Naive B cell (primary cell): ENCODE measurements at places on chromosomes 11 and 22. TPM values are rescaled to one million over a fixed set of nuclear protein-coding genes. Genes with fewer than 3 reads are reported as not detected.

YPEL1 gene
- polyA plus RNA-seq: 29.8 TPM

NRGN gene
- polyA plus RNA-seq: 7.6 TPM

LMO1 gene
- not detected for polyA plus RNA-seq

MED19 gene
- 22.7 TPM for polyA plus RNA-seq

OR5A1 gene
- not detected for polyA plus RNA-seq

ZDHHC13 gene
- 15.5 TPM for polyA plus RNA-seq

KRTAP5-2 gene
- polyA plus RNA-seq: not detected

KRTAP5-11 gene
- polyA plus RNA-seq: not detected
